ENCODE measurements at places on chromosomes 7 and 10.

GRCh38 chr7:85004402-85004801, 182.5 kb downstream of the SEMA3D start:
- DNase-seq: no peak

DNA sequence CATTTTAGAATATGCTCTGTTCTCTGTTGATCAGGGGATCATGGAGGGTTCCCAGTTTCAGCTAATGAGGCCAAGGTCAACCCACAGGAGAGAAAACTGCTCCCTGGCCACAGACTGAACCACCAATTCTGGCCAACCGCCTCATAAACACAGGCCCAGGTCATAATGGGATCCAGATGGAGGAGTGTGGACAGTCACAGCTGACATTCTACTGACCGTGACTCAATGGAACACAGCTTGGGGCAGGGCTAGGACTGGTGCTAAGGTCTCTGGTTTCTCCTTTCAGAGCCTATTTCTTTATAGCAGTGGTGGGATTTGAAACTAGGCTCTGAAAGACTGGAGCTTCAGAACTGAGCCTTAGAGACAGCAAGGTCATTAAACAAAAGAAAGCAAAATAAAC, 68.3 kb downstream of the HIPK2 start:
- peak; percentile 87 for DNase-seq

- no peak for DNase-seq
Observed at GRCh38 chr7:133702960-133703359, 424.2 kb upstream of the LRGUK start.

- no peak for DNase-seq
Observed at GRCh38 chr7:133789974-133790373, 337.2 kb upstream of the LRGUK start.

GRCh38 chr10:1736972-1737221, 428 bp downstream of the ADARB2 start:
- no peak for DNase-seq

DNA sequence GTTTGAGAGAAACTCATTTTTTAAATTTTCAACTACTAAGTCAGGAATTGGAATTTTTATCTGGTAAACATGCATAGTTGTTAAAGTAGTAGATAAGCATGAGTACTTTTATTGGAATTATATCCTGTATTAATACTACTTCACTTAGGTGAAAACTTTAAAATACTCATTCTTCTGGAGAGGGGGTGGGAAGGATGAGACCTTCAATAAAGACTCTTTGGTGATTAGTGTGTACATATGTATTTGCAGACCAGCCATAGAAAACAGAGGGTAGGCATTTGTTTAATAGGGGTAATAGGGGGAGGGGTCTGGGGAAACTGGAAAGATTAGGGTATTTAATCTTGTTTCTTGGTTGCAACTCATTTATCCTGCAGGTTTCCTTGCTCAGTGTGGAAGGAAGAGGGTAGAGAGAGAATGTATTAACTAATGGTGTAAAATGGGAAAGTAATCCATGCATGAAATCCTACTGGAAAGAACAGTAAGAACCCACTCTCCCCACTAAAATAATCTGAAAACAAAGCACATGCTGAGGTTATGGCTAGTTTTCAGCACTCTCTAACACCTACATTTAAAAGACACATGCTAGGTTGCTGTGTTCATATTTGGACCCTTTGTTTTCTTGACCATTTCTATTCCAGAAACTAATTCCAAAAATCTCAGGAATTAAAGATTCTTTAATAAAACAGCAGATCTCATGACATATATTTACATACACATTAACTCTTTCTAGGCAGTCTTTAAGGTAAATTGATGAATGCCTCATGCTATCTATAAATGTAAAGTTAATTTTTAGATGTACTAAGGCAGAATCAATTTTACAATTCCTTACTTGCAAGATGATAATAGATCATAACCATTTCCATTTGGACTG, 6.2 kb upstream of the IGF2BP3 start:
- DNase-seq: no peak

DNA sequence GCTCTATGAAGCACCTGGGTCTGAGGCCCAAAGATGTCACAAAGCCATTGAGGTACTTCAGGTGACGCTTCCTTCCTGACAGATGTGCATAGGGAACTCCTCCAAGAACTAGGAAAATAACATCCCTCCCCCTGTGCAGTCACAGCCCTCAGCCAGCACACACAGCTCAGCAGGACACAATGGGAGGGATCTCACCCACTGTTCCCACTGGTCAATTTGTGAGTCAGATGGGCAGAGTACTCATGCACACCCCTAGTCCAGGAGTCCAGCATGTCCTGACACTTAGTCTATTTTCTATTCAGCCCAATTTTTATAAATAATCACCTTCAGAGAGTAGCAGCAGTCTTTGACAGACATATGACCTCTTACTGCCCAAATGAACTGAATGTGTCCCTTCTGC, 60.7 kb upstream of the PFKP start:
- DNase-seq: no peak

GRCh38 chr10:21830037-21830436, 173.5 kb downstream of the DNAJC1 start:
- no peak for DNase-seq

DNA sequence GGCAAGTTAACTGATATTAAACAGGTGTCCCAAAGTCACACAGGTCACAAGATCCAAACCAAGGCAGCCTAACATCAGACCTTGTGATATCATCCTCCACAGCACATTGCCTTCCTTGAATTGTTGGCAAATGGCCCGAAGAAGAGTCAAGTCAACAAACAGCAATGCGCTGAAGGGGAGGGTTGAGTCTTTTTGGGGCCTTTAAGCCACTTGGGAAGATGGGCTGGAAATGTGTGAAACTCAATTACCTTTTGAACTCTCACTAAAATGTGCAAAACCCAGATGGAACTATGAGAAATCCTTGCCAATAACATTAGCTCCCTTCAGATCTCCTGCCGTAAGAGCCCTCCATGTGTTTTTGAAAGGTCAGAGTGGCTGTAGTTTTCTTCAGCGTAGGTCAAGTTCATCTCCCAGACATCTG, 47.9 kb upstream of the STK17A start:
- DNase-seq: no peak

DNA sequence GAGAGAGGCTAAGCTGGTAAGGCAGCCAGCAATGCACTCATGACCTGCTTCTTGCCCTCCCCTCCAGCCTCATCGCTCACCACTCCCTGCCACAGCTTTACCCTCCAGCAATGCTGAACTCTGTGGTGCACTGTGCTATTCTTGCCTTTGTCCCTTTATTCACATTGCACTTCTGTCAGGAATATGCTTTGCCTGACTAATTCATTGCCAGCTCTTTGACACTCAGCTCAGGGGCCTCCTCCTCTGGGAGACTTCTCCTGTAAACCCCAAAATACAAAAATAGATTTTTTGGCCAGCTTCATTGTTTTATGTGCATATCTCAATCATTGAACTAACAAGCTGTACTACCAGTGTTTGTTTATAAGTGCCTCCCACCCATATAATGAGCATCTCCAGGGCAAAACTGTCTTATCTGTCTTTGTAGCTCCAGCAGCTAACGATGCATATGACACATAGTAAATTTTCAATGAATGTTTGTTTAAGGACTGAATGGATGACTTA, 8.2 kb downstream of the CNNM1 start:
- no peak for DNase-seq

DNA sequence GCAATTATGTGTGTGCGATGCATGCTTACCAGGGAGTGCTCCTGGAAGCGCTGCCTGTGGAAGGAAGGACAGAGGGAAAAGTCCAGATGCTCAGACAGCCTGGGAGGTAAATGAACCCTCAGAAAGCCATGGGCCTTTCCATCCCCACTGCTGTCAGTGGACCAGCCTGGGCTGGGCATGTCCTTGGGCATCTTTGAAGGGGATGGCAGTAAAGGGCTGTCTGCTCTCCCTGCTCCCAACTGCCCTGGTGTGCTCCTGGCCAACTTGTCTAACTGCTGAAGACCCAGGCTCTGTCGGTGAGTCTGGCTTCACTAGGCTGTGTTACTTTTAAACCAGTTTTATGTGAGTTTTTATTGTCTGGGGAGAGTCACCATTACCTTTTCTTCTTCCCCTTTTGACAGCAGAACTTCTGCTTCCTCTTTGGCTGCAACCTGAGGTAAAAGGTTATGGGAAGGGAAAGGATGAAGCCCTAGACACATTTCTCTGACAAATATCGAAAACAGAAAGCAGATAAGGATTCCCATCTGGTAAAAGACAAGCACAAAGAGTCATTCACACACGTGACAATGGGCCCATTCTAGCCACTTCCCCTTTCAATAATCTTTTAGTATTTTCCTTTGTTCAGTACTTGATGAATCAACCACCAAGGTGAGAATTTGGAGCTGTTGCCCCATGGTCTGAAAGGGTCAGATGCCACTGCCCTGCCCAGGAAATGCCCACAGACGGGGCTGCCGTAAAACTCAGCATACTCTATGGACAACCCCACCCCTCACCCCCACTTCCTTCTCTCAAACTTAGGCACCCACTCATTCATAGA, 27.6 kb upstream of the PIK3AP1 start:
- no peak for DNase-seq

DNA sequence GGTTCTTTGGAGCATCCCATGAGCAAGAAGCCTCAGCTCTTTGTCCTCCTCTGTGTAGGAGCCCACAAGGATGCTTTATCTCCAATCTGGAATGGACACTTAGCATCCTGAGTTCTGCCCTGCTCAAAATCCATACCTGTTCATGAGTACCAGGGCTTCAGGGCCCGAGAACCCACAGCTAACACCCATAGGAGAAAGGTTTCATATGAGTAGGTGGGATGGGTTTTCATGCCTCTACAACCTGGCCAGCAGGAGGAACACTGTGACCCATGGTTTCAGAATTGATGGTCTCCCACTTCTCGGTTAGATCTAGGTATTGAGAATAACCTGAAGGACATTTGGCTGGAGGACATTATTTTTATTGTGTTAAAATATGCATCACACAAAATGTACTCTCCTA, 57.8 kb downstream of the TBXAS1 start:
- no peak for DNase-seq

DNA sequence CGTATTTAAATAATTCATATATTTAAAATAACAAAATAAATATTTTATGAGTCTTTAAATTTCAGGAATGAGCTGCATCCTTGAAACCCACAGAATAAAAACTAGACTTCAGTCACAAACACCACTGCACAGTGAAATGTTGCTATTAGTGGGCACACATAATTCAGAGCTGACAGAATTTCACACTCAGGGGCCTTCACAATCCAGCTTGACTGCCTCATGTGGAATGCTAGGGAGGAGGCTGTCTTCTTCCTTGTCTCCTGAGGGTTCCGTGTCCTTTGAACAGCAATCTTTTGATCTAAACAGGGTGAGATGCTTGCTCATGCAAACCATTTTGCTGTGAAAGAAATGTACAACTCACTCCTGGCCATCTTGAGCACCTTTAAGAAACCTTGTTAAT, 346.7 kb downstream of the CCSER2 start:
- DNase-seq: no peak

- DNase-seq: no peak
Observed at GRCh38 chr7:27863880-27864279, 123.9 kb downstream of the TAX1BP1 start.

- DNase-seq: peak; percentile 49
Observed at GRCh38 chr7:159027056-159027788, 117.4 kb downstream of the VIPR2 start.

DNA sequence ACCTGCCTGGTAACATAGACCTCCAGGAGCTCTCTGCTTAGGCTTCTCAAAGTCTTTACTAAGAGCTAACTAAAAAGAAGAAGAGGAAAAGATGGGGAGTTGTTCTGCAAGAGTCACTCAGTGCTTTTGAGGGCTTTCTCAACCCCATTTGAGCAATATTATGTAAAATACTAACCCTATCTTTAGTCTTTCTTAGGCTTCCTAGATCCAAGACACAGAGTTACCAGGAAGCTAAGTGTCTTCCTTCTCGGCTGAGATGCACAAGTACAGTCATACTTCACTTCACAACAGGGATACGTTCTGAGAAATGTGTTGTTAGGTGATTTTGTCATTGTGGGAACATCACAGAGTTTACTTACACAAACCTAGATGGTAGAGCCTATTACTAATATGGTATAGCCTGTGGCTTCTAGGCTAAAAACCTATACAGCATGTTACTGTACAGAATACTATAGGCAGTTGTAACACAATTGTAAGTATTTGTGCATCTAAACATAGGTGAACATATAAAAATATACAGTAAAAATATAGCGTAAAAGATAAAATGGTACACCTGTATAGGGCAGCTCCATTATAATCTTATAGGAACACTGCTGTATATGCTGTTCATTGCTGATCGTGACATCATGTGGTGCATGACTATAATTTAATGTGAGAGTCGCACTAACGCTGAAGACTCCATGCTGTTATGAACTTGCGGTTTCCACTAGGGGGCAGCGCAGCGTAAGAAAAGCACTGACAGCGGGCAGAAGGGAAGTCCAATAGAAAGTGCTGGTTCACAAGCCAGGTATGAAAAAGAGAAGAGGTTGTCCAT, 16.3 kb downstream of the ANKRD22 start:
- peak; percentile 79 for DNase-seq

DNA sequence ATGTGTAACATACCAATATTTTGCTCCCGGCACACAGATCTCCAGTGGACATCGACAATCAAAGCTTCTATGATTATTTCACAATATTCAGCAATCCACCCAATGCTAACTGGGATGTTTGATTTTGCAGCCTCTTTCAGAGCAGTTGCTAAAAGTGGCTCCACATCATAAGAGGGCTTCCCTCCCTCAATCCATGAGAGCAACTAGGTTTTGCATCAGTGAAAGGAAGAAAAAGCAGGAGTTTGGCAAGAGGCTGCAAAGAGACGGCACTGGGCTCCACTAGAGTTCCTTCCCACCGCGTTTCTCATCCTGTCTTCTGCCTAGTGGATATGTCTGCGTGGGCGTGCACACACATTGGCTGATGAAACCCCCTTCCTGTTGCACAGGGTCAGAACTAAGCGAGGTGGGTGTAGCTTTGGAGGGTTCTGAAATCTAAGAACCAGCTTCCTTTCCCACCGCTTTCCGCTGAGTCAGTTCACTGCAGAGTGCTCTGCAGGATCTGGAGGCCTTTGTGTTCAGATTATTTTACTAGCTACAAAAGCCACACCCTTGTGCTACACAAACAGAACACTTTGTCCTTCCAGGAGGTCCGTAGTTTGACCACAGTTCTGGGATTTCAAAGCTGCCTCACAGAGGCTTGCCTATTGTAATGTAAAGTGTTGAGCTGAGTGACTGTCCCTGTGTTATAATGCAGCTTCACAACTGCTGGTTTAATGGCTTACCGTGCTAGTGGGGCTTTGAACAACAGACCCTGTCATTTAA, 28.1 kb downstream of the ARL4A start:
- peak; percentile 18 for DNase-seq

- no peak for DNase-seq
Observed at GRCh38 chr7:43295429-43295828, 183.0 kb downstream of the HECW1 start.

DNA sequence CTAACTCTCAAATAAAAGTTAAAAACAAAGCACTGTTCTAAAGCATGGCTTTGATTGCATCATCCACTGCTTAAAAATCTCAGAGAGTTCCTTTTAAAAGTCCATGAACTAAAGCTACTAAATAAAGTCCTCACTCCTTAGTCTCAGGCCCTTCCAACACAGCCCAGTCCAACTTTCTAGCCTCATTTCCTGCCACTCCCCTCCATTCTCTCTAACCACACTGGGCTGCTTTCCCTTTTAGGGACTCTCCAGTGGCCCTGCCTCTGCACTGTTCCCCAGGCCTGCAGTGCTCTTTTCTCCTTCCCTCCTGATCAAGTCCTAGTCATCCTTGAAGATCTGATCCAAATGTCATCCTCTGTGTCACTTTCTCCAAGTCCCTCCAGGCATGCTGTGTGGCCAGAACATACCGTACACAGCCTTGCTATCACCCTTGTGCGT, 56.9 kb upstream of the PPP1R3C start:
- peak; percentile 31 for DNase-seq

GRCh38 chr7:2607122-2607922, 24.5 kb upstream of the TTYH3 start:
- DNase-seq: no peak

Measured in AG08396 (cell line).